CD4-positive, alpha-beta T cell (primary cell): ENCODE measurements at places on chromosomes 1 and 21.

DNA sequence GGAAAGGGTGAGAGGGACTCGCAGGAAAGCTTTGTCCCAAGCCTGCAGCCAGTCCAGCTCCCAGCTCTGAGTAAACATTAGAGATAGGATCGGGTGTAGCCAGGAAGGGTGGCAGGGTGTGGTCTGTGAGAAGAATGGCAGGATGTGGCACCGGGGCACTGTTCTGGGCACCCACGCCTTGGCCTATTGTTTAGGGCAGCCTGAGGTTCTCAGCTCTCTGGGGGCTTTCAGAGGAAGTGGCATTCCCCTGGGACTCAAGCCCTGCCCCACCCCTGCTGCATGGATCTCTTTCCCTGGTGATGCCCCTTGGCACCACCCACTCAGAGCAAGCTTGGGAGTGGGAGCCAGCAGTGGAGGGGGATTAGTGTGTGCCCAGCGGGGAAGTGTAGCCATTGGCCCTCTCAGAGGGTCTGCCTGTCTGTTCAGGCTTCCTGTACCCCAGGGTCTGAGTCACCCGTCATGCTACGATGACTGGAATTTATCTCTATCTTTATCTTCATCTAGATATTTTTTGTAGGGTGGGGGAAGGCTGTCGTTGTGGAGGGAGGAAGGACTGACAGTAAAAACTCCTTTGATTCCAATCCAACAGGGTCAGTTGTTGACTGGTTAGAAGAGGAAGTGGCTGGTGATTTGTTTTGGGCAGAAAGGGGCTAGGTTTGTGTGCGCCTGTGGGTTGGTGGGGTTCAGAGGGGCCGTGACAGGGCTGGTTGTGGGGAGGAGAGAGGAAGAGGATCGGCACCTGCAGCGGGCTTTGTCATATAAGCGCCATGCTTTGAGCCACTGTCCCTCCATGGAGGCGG lies 31.6 kb downstream of the SOX13 start:
- no peak for DNase-seq

- DNase-seq = no peak
Observed at GRCh38 chr1:219817914-219818313, 110.4 kb downstream of the SLC30A10 start.

GRCh38 chr1:22239378-22239777 lies 96.5 kb upstream of the WNT4 start:
- no peak for DNase-seq

GRCh38 chr1:208528578-208529240 lies 284.5 kb upstream of the PLXNA2 start:
- DNase-seq = no peak

GRCh38 chr21:24705201-24705600 lies 902.1 kb downstream of the MRPL39 start:
- DNase-seq = no peak

DNA sequence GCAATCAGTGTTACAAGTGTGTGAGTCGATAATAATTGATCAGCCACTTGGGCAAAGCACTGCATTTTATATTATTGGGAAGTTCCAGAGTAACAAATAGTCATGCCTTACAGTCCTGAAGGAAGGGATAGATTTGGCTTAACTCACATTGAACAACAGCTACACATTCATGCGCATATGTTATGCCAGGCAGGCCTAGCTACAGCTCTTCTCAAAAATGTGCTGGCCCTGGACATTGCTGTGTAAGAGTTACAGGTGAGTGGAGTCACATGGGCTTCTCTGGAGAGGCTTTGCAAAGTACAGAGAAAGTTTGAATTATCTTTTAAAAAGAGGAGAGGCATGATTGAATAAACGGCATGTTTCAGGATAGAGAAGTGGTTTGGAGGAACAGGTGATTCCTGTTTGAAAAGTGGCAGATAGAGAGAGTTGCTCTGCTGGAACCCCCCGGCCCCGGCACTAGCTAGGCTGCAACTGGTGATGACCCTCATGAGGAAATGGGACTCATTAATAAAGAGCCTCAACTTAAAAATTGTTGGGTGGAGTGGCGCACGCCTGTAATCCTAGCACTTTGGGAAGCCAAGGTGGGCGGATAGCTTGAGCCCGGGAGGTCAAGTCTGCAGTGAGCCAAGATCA lies 200.6 kb downstream of the CRB1 start:
- no peak for DNase-seq

- DNase-seq = no peak
Observed at GRCh38 chr1:67832737-67833601, at the start of gene GNG12. Gene GNG12, minus strand, starts transcription at chr1:67833467. Its CDS starts 125,781 bp downstream, at chr1:67707686.

- no peak for DNase-seq
Observed at GRCh38 chr1:242212401-242212800, 213.5 kb upstream of the MAP1LC3C start.

DNA sequence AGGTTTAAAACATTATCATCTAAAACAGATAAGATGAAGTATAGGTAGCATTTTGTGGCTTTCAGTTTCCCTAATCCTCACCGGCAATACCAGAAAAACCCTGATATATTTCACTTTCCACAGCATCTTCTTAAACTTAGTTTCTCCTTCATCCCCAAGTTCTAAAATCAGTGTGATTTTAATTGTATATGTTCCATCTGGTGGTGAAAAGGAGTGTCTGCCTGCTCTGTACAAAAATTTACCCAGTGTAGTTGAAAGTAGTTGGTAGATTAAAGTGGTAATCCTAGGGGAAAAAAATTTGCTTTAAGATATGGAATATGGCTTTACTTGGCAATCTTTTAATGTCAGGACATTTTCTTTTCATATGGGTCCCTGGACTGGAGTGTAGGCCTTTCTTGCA lies 74.3 kb downstream of the CEP350 start:
- no peak for DNase-seq

DNA sequence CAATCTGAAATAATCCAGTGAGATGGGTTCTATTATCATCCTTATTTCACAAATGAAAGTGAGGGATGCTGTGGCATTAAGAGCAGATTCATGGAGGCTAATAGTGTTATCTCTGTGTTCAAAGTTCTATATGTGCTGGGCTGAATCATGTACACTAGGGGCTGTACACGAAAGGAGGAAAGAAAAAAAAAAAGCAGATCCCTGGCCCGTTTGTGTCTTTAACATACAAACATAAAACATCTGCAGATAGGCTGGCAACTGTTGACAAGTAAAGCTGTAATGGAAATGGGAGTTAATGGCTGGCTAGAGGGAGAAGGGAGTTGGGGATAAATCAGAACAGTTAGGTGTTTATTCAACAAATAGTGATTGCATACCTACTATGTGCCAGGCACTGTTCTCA lies 3.1 kb downstream of the WNT2B start:
- DNase-seq = no peak

GRCh38 chr1:62849031-62849430 lies 65.1 kb downstream of the ATG4C start:
- DNase-seq = no peak

DNA sequence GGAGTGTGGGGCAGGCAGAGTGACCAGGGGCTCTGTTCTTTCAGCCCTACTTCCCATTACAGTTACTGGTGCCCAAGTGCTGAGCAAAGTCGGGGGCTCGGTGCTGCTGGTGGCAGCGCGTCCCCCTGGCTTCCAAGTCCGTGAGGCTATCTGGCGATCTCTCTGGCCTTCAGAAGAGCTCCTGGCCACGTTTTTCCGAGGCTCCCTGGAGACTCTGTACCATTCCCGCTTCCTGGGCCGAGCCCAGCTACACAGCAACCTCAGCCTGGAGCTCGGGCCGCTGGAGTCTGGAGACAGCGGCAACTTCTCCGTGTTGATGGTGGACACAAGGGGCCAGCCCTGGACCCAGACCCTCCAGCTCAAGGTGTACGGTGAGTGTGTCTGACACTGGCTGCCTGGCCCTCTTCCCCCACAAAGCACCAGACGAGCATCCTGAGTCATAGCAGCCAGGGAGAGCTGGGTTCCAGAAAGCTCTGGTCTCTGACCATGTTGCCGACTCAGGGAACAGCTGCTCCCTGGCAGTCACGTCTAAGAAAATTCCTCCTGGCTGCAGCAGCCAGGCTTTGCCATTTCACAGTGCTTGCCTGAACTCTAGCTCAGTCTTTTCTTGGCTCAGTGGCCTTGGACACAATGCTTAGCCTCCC lies 3.3 kb downstream of the SLAMF8 start:
- DNase-seq = no peak

DNA sequence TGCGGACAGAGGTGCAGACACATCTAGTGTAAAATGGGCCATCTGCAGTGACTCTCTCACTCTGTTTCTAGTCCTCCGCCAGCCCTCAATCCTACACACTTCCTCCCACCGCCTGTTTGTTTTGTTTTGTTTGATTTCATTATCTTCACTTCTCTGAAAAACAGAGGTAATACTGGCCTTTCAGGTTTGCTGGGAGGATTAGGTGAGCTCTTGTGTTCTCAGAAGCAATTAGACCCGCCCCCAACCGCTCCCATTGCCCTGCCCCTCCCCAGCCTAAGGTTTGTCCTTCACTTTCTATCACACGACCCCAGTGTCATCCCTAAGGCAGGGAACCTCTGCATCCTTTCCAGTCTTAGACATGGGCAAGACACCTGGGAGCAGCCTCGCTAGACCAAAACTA lies 43.2 kb upstream of the TACSTD2 start:
- DNase-seq = no peak

DNA sequence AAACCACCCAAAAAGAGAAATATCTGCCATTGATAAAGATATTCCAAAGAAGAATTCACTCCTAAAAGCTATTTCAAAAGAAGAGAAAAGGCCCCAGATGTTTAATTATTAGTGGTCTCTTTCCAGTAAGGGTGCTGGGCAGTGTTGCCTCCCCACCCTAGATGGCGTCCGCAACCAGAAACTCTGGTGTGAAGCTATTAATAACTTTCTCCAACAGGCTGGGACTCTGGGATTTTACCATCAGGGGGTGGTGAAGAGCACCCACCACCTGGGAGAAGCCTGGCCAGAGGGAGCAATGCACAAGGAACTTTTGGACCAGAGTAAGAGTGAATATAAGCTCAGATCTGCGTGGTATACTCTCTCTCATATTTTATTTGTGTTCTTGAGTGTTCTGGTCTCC lies 115.4 kb upstream of the TIAM1 start:
- no peak for DNase-seq

GRCh38 chr1:237671935-237672334 lies 218.8 kb downstream of the ZP4 start:
- DNase-seq = no peak

DNA sequence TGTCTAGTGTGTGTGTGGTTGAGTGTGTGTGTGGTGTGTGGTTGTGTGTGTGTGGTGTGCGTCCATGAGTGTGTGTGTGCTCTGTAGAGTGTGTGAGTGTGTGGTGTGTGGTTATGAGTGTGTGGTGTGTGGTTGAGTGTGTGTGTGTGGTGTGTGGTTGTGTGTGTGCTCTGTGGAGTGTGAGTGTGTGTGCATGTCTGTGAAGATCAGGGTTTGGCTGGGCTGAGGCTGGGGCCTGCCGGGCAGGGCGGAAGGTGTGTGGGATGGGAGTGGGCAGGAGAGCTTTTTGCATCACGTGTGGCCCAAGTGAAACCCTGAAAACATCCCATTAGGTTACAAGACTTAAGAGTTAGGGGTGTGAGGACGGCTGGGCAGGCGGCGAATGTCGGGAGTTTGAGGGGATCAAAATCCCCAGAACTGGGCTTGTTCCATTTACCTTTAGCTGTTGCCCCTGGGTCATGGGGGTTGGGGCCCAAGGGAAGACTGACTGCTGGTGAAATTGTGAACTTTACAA lies 2.9 kb upstream of the FCMR start:
- DNase-seq = no peak

- DNase-seq = no peak
Observed at GRCh38 chr1:111241797-111242196, 14.3 kb downstream of the CHI3L2 start.

GRCh38 chr1:67941746-67942145 lies 108.5 kb upstream of the GNG12 start:
- DNase-seq = no peak

- no peak for DNase-seq
Observed at GRCh38 chr1:18540136-18540765, 59.5 kb downstream of the KLHDC7A start.

- DNase-seq = no peak
Observed at GRCh38 chr1:109498161-109498801, 4.4 kb downstream of the CYB561D1 start.

DNA sequence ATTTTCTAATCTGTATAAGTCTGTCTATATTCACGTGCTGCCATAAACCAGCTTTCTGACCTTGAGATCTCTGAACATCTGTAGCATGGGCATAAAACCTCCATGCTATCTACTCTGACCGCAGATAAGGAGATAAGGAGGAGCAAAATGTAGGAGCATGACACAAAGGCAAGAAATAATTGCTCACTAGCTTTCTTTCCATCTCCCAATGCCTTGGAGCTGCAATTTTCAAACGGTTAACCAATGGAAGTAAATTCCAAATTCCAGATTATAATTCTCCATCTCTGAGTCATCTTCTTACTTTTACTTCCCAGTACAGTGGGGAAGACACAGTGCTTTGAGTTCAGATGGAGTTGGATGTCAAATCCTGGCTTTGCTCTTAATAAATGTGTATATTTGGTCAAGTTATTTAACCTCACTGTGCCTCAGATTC lies 41.6 kb downstream of the CD58 start:
- no peak for DNase-seq

GRCh38 chr1:105585791-105586190 lies 1470.7 kb upstream of the PRMT6 start:
- DNase-seq = no peak

- no peak for DNase-seq
Observed at GRCh38 chr21:36111238-36111637, 23.6 kb upstream of the CBR3 start.

- no peak for DNase-seq
Observed at GRCh38 chr1:220652995-220653394, 37.2 kb upstream of the C1orf115 start.

DNA sequence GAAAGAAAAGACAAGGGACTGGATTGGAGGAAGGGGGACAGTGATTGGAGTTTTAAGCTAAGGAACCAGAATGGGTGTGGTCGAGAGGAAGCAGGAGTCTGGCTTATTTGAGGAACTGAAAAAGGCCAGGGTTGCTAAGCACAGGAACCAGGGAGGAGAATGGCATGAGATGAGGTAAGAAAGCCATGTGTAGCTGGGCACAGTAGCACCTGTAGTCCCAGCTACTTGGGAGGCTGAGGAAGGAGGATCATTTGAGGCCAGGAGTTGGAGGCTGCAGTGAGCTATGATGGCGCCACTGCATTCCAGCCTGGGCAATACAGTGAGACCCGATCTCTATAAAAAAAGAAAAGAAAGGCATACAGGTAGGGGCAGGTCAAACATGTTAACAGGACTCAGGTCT lies 8.1 kb upstream of the KHDRBS1 start:
- DNase-seq = peak; percentile 41

DNA sequence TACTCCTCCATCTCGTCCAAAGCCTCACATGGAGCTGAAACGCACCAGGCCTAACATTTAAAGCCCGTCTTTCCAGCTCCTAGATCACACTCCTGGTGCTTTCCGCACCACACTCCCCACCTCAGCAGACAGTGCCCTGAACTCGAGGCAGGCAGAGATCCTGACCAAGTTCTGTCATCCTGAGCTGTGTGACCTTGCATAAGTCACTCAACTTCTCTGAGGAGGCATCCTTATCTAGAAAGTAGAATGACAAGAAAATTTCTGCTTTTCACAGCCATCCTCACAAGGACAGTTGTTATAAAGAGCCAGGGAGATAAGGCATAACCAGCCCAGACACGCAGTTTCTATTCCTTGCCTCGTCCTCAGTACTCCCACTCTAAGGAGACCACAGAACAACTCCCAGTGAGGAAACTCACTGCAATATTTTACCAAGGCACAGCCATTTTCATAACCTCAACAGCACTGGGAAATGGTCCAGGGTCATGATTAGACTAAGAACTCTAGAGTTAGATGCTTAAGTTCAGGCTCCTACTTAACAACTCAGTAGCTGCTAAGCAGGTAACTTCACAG lies 3.1 kb downstream of the LRP8 start:
- DNase-seq = no peak
